ENCODE measurements at places on chromosomes 1 and 21. TPM values are rescaled to one million over a fixed set of nuclear protein-coding genes. Genes with fewer than 3 reads are reported as not detected.

ITLN1 gene
- not detected for total RNA-seq

- DNase-seq = peak; percentile 46
- H3K4me1 ChIP-seq = peaks cover 24% of the 10 kb centered on the region
- H3K27me3 ChIP-seq = peaks cover 6% of the 10 kb centered on the region
- H3K4me3 ChIP-seq = no peak overlapping the region
Observed at GRCh38 chr1:54810153-54810942, 9.2 kb upstream of the TTC22 start.

SLC26A9 gene
- not detected for total RNA-seq

TEKT2 gene
- not detected for total RNA-seq

TRIM46 gene
- total RNA-seq = 6.9 TPM

GRCh38 chr1:78095593-78095992, 49.8 kb downstream of the GIPC2 start:
- peak; percentile 88 for DNase-seq
- no peaks in the 10 kb centered on the region for H3K27me3 ChIP-seq
- H3K27ac ChIP-seq = peak overlapping the region; percentile 88

DNA sequence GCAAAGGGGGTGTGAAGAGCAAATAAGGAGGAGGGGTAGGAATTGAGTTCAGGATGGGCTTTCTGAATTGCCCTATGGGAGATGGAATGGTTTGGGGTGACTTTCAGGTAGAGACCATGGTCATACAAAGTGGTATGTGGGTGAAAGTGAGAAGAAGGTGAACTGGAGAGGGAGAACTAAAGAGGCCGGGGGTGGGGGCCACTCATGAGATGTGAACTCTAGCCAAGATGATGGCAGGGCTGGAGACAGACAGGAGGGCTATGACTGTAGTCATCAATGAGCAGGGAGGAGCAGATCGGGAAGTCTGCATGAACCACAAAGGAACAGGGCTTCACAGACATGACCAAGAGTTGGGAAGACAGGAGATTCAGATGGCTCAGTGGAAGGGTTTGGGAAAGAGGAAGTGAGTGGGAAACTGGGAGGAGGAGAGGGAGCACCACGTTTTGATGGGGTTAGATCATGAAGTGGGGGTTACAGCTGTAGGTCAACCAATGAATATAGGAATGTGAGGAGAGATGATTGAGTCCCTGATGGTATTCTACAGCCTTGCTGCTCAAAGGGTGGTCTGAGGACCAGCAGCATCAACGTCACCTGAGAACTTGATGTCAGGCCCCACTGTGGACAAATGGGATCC, 20.7 kb upstream of the LRRC8D start:
- H3K4me3 ChIP-seq = no peak overlapping the region
- no peak overlapping the region for H3K27ac ChIP-seq
- H3K4me1 ChIP-seq = peaks cover 26% of the 10 kb centered on the region
- no peaks in the 10 kb centered on the region for H3K36me3 ChIP-seq
- peaks cover 2% of the 10 kb centered on the region for H3K27me3 ChIP-seq

GRCh38 chr1:156577550-156577949, 2.0 kb upstream of the TTC24 start:
- H3K4me3 ChIP-seq = no peak overlapping the region
- H3K36me3 ChIP-seq = no peaks in the 10 kb centered on the region
- no peak overlapping the region for H3K27ac ChIP-seq
- no peak for DNase-seq

DNA sequence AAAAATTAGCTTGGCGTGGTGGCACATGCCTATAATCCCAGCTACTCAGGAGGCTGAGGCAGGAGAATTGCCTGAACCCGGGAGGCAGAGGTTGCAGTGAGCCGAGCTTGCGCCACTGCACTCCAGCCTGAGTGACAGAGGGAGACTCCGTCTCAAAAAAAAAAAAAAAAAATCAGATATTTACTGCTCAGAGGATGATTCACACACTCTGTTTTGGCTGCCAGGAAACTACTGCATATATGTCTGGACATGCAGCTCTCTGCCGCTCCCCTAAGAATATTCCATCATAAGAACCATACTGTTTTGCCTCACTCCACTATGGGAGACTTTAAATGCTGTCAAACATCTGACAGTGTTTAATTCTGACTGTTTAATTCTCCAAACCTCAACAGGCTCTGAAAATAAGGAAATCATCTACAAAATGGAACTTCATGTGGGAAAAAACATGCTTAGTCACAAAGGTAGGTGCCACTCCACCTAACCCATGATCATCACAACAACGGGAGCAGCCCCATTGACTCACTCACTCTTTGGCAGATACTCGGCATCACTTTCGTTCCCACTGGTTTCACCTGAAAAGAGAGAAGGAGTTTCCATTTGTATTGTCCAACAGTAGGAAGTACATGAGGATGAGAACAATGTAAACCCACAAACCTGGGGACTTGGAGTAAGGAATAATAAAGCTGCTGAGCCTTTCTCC, 29.3 kb upstream of the BCAS2 start:
- H3K27ac ChIP-seq = peak overlapping the region; percentile 10
- H3K36me3 ChIP-seq = no peaks in the 10 kb centered on the region
- DNase-seq = no peak

GRCh38 chr1:41240781-41241353, 1.2 kb downstream of the SCMH1 start:
- no peak overlapping the region for H3K27ac ChIP-seq
- peak overlapping the region; percentile 88 for H3K4me3 ChIP-seq
- no peaks in the 10 kb centered on the region for H3K36me3 ChIP-seq

- peaks cover 45% of the 10 kb centered on the region for H3K4me1 ChIP-seq
- H3K27me3 ChIP-seq = peaks cover 2% of the 10 kb centered on the region
- H3K36me3 ChIP-seq = 0 out of 2 replicates have a peak, but pooled peaks cover 4% of the 10 kb centered on the region
- no peak for DNase-seq
- H3K27ac ChIP-seq = peak overlapping the region; percentile 59
- peak overlapping the region; percentile 52 for H3K4me3 ChIP-seq
Observed at GRCh38 chr1:9233241-9233941, 1.2 kb upstream of the H6PD start.

DNA sequence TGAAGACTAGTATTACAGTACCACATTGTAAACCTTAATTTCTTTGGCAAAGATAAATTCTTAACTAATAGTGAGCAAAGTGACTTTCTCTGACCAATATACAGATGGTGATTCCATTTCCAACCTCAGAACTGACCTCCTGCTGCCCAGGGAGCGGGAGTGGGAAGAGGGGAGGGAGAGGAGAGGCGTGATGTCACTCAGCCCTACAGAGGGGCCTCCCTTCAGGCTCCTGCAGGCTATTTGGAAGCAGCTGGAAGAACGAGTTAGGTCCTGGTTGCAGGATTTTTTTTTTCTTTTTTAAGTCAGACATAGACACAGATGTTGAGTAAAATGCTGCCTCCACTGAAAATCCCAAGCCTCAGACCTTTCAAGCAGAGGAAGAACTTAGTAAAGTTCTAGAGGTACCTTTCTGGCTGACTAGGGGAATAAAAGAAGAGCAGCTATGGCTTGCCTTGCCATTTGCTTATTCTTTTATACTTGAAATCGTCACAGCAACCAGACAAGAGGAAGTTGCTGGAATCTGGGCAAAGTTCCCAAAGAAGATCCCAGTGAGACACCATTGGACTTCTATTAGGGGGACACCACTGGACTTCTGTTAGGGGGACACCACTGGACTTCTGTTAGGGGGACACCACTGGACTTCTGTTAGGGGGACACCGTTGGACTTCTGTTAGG, 54.5 kb downstream of the EXO1 start:
- no peaks in the 10 kb centered on the region for H3K4me1 ChIP-seq
- DNase-seq = peak; percentile 1

THEM5 gene
- total RNA-seq = not detected

- H3K27me3 ChIP-seq = 0 out of 2 replicates have a peak, but pooled peaks cover 2% of the 10 kb centered on the region
- peaks cover 71% of the 10 kb centered on the region for H3K4me1 ChIP-seq
- peaks cover 5% of the 10 kb centered on the region for H3K36me3 ChIP-seq
- peak overlapping the region; percentile 84 for H3K27ac ChIP-seq
Observed at GRCh38 chr1:19651141-19651737, 7.1 kb downstream of the NBL1 start.

CRP gene
- not detected for total RNA-seq

All from HFFc6 (cell line).